ENCODE measurements at places on chromosomes 11 and 22. TPM values are rescaled to one million over a fixed set of nuclear protein-coding genes. Genes with fewer than 3 reads are reported as not detected.

The C1QTNF5 gene
- 42.8 TPM for total RNA-seq

The BIK gene
- total RNA-seq, result 4.7 TPM

The THOC5 gene
- 37.9 TPM for total RNA-seq

The SHANK3 gene
- 40.5 TPM for total RNA-seq

The CATSPER1 gene
- total RNA-seq, result 0.76 TPM

The ZNF215 gene
- 6.4 TPM for total RNA-seq

The APOA4 gene
- not detected for total RNA-seq

The SLC22A12 gene
- 5.3 TPM for total RNA-seq

The PRR33 gene
- total RNA-seq, result not detected

- H3K4me3 ChIP-seq, result no peak overlapping the region
- DNase-seq, result no peak
- H3K4me1 ChIP-seq, result no peaks in the 10 kb centered on the region
- H3K27ac ChIP-seq, result no peak overlapping the region
- H3K36me3 ChIP-seq, result peaks cover 9% of the 10 kb centered on the region
These were observed 298.8 kb downstream of the SWAP70 start for GRCh38 chr11:9962722-9963121.

DNA sequence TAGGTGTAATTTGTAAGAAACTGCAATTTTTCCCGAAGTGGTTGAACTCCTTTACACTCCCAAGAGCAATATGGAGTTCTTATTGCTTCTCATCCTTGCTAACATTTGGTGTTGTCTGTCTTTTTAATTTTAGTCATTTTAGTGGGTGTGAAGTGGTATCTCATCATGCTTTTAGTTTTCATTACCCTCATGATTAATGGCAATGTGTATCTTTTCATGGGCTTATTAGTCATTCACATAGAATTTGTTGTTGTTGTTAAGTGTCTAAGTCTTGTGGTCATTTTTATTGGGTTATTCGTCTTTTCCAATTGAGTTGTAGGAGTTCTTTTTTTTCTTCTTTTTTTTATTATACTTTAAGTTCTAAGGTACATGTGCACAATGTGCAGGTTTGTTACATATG is 238.3 kb upstream of the SESN3 start:
- H3K4me3 ChIP-seq, result no peak overlapping the region
- no peak overlapping the region for H3K27ac ChIP-seq
- H3K4me1 ChIP-seq, result no peaks in the 10 kb centered on the region
- H3K27me3 ChIP-seq, result no peaks in the 10 kb centered on the region

DNA sequence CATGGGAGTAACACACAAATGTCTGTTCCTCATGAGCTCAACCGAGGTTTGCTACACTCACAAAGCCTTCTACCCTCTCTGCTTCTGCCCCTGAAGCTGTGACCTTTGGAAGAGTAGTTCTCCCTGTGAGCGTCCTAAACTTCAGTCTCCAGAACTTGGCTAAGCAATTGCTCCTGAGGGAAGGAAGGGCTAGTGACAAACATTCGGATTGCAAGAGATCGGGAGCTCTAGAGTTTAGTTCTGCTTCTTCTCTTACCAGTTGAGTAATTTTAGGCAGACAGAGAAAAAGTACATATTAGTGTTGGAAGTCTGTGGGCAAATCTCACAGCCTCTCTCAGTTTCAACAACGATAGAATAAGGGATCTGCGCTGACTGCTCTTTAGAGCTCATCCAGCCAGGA is 27.3 kb upstream of the ELF5 start:
- H3K27ac ChIP-seq, result no peak overlapping the region
- no peaks in the 10 kb centered on the region for H3K4me1 ChIP-seq
- no peaks in the 10 kb centered on the region for H3K36me3 ChIP-seq
- no peaks in the 10 kb centered on the region for H3K27me3 ChIP-seq
- no peak overlapping the region for H3K4me3 ChIP-seq

- no peak overlapping the region for H3K4me3 ChIP-seq
- H3K36me3 ChIP-seq, result no peaks in the 10 kb centered on the region
- DNase-seq, result no peak
- no peaks in the 10 kb centered on the region for H3K27me3 ChIP-seq
These were observed 19.4 kb upstream of the VSTM5 start for GRCh38 chr11:93869830-93870229.

DNA sequence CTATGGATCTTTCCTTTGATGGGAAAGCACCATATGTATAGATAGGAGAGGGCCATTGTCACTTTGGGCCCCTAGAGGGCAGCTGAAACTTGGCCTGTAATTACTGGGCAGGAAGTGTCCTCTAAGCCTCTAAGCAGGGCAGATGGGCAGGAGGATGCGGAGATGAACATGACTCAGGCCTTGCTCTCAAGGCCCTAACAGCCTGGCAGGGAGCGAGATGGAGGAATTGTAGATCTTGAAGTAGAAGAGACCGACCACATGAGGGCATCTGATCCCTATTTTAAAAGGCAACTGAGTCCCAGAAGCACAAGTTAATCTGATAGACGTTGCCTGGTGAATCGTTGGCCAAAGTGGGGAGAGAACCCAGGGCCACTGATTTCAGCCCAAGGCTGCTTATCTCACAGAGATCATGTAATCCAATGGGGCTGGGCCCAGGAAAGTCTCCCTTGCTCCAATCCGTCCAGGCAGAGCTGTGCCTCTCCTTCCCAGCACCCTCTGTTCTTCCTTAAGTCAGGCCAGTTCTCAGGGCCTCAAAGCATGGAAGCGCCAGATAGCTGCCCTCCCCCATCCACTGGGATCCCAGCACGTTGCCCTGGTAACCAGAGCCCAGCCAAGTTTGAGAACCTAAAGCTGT is 2.5 kb upstream of the SEPTIN3 start:
- H3K36me3 ChIP-seq, result no peaks in the 10 kb centered on the region
- no peak for DNase-seq
- H3K4me3 ChIP-seq, result no peak overlapping the region
- H3K4me1 ChIP-seq, result no peaks in the 10 kb centered on the region
- no peaks in the 10 kb centered on the region for H3K27me3 ChIP-seq

GRCh38 chr11:32071811-32072210 is 19.1 kb upstream of the RCN1 start:
- no peak overlapping the region for H3K4me3 ChIP-seq
- DNase-seq, result no peak
- no peaks in the 10 kb centered on the region for H3K27me3 ChIP-seq
- H3K4me1 ChIP-seq, result no peaks in the 10 kb centered on the region
- no peak overlapping the region for H3K27ac ChIP-seq
- no peaks in the 10 kb centered on the region for H3K36me3 ChIP-seq

DNA sequence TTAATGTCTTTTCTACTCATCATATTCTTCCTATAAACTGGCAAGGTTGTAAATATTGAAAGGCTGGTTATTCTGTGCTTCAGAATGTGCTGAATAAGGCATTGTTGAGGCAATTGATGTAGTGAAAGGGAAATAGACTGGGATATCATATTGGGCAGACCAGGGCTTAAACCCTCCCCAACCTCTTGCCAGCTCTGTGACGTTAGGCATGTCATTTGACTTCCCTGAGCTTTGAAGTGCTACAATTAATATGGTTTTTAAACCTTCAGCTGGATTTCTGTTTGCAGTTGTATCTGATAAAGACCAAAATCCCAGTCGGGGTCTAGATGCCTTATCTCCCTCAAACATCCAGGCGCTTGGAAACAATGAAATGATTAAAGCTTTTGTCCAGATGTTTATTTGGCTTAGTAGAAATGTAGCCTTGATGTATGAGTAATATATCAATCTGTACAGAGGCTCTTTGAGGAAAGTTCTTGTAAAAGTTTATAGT is 208.1 kb downstream of the DBX1 start:
- no peak overlapping the region for H3K4me3 ChIP-seq
- DNase-seq, result no peak
- no peak overlapping the region for H3K27ac ChIP-seq
- H3K4me1 ChIP-seq, result peaks cover 3% of the 10 kb centered on the region
- no peaks in the 10 kb centered on the region for H3K36me3 ChIP-seq

DNA sequence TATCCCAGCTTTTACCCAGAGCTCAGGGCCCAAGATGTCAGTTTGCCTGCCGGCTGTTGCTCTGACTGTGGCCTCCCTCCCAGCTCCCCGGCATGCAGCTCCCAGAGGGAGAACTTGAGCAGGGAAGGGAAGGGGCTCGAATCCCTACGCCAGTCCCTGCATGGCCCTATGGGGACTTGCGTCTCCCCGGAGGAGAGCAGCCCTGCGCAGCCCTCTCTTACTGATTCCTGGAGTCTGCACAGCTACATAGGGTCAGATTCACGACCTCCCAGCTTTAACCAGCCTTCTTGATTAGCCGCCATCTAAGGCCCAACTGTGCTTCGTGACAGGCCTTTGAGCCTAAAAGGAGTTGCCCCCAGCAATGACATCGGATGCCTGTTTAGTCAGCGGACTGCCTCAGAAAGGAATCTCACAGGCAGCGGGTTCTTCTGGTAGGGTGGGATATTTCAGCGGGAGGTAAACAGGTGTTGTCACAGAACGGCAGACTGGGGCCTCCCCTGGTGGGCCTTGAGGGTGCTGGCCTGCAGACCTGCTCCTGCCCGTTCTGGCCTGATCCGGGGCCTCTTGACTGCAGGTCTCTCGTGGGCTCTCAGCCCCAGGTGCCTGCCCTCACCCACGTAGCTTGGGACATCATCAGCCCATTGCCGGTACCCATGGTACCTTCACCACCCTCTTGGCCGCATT is 43.8 kb upstream of the KCNQ1OT1 start:
- H3K4me1 ChIP-seq, result no peaks in the 10 kb centered on the region
- no peak overlapping the region for H3K4me3 ChIP-seq
- H3K27ac ChIP-seq, result no peak overlapping the region
- H3K27me3 ChIP-seq, result no peaks in the 10 kb centered on the region
- no peak for DNase-seq

DNA sequence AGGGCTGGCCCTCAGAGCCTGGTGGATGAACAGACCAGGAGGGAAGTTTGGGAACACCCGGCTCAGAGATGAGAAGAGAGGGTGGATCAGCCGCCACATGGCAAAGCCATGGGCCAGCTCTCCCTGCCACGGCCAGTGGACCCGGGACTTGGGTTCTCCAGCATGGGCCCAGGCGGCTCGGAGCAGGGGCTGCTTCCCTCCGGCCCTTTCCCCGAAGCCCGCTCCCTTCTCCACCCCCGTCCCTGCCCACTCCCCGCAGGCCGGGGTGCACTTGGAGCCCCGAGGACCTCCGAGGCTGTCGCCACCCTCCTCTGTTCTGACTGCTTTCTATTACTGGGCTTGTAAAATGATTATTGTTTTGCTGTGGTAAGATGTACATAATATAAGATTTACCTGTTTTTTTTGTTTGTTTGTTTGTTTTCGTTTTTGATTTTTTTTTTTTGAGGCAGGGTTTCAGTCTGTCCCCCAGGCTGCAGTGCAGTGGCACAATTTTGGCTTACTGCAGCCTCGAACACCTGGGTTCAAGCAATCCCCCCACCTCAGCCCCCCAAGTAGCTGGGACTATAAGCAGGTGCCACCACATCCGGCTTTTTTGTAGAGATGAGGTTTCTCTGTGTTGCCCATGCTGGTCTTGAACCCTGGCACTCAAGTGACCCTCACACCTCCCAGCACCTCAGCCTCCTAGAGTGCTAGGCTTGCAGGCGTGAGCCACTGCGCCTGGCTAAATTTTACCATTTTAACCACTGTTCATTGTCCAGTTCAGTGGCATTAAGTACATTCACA is 11.3 kb upstream of the TH start:
- H3K36me3 ChIP-seq, result no peaks in the 10 kb centered on the region
- no peak overlapping the region for H3K4me3 ChIP-seq
- DNase-seq, result no peak

DNA sequence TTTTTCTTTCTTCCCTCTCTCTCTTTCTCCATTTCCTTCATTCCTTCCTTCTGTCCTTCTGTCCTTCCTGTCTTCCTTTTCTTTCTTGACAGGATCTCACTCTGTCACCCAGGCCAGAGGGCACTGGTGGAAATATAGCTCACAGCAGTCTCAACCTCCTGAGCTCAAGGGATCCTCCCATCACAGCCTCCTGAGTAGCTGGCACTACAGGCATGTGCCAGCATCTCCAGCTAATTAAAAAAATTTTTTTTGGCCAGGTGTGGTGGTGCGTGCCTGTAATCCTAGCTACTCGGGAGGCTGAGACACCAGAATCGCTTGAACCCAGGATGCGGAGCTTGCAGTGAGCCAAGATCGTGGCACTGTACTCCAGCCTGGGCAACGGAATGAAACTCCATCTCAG is 4.8 kb upstream of the DUSP8 start:
- peaks cover 15% of the 10 kb centered on the region for H3K4me1 ChIP-seq
- no peaks in the 10 kb centered on the region for H3K36me3 ChIP-seq
- H3K4me3 ChIP-seq, result no peak overlapping the region
- H3K27me3 ChIP-seq, result no peaks in the 10 kb centered on the region

DNA sequence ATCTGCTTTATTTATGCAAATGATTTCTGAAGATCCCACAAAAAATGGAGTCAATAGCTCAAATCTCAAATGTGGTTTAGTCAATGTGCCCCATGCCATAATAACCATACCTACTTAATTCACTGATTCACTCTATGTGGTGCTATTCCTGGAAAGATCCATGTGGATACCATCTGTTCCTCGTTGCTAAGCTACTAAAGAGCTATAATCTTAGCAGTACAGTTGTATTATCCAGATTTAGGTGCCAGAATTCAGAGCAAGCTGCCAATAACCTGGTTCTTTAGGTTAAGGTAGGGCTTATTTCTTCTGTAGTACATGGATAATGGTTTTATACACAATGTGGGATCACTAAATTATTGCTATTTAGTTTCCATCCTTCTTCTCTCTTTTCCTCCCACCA is 974.7 kb upstream of the CCDC90B start:
- no peak for DNase-seq
- no peak overlapping the region for H3K27ac ChIP-seq
- H3K36me3 ChIP-seq, result no peaks in the 10 kb centered on the region
- no peak overlapping the region for H3K4me3 ChIP-seq

DNA sequence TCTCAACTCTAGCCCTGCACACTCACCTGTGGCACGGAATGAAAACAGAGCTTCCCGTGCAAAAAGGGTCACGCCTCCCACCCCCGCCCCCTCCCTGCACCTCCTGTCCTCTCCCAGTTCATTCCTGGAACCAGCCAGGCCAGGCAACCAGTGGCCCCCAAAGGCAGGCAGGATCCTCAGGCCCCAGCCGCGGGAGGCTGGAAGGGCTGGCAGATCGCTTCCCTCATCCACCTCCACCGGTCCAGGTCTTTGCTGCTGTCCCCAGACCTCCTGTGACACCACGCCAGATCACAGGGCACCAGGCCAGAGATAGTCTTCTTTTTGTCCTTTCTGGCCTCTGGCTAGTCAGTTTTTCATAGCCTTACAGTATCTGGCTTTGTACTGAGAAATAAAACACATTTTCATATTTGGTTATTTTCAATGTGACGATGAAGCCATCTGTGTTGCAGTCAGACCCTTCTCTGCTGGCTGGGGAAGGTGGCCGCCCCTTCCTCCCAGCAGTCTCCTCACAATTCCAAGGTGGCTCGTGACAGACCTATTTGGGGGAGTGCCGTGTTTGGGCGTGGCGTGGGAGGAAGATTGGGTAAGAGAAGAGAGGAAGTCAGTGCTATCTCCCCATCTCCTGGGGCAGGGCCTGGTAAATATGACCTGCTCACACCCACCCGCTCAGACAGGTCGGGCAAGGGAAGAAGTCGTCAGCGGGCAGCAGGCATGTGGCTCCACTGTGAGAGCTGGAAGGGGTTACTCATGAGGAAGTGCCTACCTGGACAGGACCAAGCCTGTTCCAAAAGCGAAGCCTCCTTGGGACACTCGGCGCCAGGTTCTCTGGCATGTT is 9.1 kb downstream of the SSH3 start:
- peak overlapping the region; percentile 67 for H3K27ac ChIP-seq
- H3K36me3 ChIP-seq, result no peaks in the 10 kb centered on the region
- no peak overlapping the region for H3K4me3 ChIP-seq
- DNase-seq, result no peak
- H3K27me3 ChIP-seq, result no peaks in the 10 kb centered on the region

Data from kidney (tissue), 22 donors.